Activated B cell treated with CpG ODN at 0.5 μM for 24 hours (primary cell): ENCODE measurements at places on chromosomes 2 and 18.

GRCh38 chr2:15554525-15555218, 6.5 kb downstream of the NBAS start:
- no peak for DNase-seq

DNA sequence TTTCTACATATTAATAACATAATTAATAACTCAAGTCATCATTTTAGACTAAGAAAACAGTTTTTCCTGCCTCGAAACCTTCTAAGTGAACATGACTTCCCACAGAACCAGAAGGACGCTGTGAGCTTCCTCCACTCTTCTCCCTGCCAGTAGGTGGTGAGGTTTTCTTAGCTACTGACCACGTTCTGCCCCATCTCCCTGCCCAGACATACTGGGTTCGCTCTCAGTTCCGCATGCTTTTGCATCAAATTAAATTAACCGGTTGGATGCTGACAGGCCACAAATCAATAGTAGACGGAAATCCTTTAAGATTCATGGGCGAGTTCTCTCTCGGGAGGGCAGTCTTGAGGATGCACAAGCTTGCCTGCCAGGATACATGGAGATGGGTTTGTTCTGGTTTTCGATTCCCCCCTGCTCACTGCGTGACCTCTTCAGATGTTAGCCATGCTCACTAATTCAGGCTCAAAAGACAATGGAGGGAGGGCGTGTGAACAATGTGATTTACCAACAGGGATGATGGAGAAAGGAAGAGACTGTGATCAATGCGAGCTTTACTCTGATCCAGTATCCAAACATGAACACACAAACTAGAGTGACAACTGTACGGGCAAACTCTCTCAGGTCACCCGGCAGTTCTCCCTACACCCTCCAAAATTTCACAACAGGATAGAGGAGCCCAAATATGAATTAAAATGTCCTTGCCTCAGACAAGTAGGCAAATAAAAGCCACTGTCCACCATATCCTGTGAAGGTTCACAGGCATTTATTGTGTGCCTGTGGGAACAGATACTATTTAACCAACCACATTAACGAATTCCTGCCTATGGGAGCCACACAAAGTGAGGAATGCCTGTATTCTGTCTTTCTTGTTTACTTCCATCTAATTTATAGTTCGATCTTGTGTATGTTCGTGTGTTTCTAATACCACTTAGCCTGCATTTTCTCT, 375.7 kb downstream of the EIPR1 start:
- DNase-seq, result no peak

DNA sequence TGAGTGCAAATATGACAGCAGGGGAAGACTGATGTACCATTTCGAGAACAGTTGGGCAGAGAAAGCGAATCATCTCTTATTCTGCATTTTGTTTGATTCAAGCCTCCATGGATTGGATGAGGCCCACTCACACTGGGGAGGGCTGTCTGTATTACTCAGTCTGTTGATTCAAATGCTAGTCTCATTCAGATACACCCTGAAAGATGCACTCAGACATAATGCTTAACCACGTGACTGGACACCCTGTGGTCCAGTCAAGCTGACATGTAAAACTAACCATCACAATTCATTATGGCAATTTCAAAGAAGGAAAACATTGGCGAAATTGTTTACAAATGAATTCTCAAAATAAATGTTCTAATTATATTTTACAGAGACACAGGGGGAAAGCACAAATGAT, 1210.2 kb downstream of the DPP10 start:
- no peak for DNase-seq

DNA sequence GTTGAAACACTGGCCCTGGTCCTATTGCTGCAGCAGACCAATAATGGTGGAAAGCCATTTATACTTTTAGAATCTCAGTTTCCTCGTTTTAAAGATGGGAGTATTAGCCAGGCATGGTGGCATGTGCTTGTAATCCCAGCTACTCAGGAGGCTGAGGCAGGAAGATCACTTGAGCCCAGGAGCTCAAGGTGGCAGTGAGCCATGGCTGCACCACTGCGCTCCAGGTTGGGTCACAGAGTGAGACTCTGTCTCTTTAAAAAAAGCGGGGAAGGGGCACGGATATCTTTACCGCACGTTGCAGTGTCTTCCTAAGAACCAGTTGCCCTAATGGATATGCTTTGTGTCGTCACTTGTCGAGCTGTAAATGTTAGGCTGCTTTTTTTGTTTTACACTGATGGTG, 8.3 kb downstream of the MTCL1 start:
- no peak for DNase-seq

DNA sequence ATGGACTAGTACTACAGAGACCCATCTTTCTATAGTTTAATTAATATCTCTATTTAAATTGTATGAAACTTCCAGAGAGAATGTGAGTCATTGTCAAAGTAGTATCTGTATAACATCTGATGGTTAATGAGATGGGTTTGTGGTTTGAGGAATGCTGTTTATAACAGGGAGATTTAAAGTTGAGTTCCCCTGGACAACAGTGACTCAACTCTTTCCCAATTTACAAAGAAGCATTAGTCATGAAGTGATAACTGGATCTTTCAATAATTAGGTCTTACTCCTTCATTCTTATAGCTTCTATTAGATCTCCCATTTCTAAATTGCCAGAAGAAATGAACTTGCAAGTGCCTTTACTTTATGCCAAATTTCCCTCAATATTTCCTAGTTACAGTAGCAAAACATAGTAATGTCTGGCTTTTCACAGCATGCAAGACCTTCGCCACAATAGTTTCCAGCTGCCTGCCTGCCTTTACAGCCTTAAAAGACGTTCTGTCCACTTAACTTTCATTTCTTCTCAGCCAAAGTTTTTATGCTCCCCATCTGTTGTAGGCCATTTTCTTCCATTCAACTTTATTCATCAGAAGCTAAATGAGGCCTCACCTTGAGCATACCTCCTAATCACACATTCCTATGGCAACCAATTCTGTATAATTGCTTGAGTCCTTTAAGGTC, 47.7 kb upstream of the WDR75 start:
- no peak for DNase-seq

- DNase-seq, result no peak
Observed at GRCh38 chr2:63700271-63700670, 111.5 kb downstream of the MDH1 start.

- no peak for DNase-seq
Observed at GRCh38 chr2:228927028-228928010, 343.8 kb downstream of the PID1 start.

DNA sequence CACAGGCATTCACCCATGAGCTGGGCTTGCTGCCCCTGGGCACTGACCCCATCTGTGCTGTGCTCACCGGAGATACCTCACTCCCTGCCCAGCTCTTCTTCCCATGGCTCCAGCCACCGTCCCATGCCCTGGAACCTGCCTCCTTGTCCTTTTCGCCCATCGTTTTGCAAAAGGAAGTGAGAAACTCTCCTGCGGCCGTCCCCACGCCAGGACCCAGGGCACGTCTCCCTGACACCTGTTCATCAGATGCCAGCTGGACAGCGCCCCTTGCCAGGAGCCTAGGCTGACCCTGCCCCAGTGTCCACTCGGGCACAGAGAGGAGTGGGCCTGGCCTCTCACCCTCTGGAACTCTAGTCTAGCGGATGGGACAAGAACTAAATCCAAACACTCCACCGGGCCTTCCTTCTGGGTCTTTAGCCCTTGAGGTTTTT, 238.6 kb downstream of the SEPTIN10 start:
- DNase-seq, result peak; percentile 2

DNA sequence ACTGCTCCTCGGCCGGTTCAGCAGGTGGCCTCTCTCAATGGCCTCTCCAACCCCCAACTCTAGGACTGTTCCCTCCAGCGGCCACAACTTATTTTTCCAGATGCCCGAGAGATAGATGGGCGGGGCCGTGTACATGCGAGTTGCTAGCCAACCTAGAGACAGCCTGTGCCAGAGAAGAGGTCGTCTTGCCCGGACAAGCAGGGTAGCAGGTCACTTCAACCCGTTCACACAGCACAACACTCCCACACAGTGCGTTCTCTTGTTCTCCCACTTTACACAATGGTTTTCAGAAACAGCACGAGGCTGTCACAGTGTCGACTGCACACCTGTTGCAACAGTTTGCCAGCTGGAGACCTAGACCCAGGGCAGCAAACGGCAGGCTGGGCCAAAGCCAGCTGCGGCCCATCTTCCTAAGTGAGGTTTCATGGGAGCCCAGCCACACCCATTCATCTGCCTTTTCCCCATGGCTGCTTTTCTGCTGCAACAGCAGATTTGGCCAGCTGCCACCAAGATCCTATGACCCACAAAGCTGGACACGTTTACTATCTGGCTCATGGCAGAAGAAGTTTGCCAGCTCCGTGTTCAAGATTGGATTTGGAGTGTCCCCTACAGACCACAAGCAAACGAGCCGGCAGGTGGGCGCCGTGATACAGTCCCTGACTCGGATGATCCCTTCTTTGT, 7.3 kb upstream of the PRLH start:
- no peak for DNase-seq

GRCh38 chr2:112836695-112837117, at the start of gene IL1B:
IL1B (minus strand) TSS chr2:112836779; CDS start chr2:112836229, 550 bp downstream.
- no peak for DNase-seq

- DNase-seq, result peak; percentile 24
Observed at GRCh38 chr2:75432761-75433361, 127.9 kb downstream of the EVA1A start.

DNA sequence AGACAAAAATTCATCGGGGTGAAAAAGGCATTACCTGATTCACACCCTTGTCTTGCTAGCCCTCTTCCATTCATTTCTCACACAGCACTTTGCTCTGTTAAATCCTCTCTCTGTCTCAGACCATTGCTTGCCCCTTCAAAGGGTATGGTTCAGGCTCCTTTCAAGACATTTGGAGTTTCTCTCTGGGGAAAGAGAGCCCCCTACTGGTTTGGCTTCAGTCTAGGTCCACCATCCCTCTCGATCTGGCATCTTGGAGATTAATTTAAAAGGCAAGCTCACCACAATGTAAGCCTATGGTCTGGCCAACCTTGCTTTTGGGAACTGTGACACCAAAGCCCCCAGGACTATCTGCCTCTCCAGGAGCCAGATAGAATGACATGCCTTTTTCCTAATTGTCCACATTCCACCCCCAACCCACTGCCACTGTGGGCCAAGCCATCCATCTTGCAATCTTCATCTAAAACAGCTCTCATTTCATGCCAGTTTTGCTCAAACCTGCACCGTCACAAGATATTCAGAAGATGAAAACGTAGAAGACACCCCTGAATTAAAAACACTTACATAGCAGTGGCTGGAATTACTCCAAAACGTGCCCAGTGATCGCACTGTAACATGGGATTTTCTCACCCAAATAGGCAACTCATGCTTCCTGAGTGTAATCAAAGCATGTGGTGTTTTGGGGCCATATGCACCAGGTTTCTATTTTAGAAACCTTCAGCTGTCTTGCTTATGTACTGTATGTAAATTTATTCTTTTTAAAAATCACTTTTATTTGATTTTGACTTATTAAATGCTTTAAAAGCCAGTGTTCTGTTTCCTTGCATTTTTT, 93.9 kb downstream of the FARSB start:
- no peak for DNase-seq

DNA sequence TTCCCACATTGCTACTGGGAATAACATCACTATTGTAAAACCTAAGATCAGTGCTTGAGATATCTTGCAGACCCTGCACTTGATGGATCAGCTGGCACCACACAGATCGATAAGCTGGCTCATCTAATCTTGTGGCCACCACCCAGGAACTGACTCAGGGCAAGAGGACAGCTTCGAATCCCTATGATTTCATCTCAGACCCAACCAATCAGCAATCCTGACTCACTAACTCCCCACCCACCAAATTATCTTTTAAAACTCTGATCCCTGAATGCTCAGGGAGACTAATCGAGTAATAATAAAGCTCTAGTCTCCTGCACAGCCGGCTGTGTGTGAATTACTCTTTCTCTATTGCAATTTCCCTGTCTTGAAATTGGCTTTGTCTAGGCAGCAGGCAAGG, 11.3 kb upstream of the TEX44 start:
- no peak for DNase-seq

DNA sequence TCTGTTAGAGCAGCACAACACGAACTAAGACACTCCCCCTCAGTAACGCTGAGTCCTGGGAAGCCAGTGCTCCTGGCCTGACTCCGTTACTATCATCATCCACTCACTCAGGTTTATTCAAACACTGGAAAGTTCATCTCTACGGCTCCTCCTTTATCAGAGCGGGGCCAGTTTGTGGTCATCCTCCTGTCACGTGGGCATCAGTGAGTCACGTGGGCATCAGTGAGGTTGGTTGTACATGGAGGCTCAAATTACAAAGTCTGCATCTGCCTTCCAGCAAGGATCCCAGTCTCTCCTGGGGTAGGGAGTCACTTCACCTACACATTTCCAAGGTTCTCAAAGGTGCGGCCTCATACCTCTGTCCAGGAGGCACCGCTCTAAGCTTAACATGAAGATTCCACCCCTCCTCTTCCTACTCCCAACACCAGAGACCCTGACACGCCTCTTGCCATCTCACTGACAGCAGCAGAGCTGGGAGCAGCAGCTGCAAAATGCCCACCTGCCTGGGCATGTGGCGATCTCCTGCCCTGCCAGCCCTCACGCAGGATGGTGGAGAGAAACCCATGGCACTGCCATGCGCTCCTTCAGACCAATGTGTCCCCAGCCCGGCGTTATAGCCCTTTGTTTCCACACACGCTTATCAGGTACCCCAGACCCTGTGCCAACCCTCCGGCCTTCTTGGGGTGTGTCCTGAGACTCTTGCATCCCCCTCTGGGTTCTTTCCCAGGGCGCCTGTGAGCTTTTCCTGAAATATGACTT, 99.2 kb upstream of the PTPRM start:
- DNase-seq, result no peak

DNA sequence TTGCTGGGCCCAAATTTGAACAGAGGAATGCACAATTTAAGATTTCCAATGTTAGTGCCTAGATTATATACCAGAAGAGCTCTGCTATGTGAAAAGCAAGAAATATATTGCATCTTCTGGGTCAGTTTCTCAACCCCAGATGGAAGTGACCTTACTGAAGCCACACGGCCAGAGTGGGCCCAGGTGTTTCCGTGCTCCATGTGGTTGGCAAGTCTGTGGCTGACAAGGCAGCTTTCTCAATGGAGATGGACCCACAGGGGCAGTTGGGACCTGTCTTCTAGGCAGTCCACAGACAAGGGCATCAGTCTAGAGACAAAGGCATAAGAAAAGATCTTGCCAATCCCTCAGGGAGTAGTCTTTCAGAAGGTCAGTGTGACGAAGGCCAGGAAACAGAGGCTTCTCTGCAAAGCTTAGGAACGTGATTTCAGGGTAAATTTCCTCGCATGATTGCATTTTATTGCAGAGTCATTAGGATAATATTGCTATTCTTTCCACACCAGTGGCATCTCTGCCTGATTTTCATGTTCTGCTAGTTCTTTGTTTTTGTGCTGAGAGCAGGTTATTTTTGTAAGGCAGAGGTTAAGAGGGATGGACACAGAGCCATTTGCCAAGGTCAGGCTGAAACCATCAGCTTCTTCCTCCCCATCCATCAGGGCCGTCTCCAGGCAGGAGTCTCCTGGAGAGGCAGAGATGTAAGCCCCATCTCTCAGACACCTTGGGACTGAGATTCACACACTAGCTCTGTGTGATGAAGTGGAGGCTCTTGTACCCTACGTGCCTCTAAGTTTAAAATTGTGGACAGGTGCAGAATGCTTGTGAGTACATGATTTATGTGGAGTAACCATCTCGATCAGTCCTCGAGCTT, 202.1 kb downstream of the ANKRD30B start:
- DNase-seq, result no peak
